Right atrium auricular region (tissue), 2 donors: ENCODE measurements at places on chromosomes 1 and 21. TPM values are rescaled to one million over a fixed set of nuclear protein-coding genes. Genes with fewer than 3 reads are reported as not detected.

Gene NOS1AP
- total RNA-seq = 2.2 TPM

Gene KCNJ15
- 1.3 TPM for total RNA-seq

Gene SPOCD1
- total RNA-seq = 0.43 TPM

DNA sequence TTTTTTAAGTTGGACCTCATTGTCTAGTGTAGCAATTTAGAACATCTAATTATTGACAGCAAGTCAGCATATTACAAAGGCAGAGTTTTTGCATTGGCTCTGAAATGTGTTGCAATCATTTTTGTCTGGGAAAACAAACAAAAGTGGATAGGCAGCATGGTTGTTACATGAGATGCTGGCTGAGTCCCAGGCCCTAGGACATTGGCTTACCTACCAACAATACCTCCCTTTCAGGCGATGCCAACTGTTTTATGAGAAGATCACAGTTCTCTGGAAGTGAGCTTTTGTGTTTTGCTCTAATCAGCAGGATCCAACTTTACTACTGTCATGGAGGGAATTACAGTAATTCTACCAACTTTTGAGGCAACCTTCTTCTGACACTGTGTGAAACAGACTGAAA, 71.5 kb upstream of the CXADR start:
- H3K27me3 ChIP-seq = no peaks in the 10 kb centered on the region
- no peak overlapping the region for H3K27ac ChIP-seq
- no peak overlapping the region for H3K4me3 ChIP-seq
- H3K4me1 ChIP-seq = no peaks in the 10 kb centered on the region
- no peak for DNase-seq

DNA sequence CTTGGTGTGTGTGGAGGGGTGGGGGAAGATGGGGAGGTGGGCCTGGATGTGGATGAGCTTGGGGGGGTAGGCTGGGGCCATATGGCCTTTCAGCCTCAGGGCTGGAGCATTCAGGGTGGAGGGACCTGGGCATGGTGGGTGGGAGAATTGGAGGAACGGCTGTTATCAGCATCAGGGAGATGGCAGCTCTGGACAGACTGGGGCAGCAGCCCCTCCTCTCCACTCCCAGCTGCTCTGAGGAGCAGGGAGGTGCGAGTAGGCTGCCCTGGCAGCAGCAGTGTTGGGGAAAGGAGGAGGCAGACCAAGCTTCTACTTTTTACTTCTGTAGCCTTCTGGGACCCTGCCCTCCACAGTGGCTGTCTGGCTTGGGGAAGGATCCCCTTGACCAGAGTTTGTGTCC, 10.2 kb downstream of the PPFIA4 start:
- no peak overlapping the region for H3K4me3 ChIP-seq
- H3K27me3 ChIP-seq = no peaks in the 10 kb centered on the region
- no peaks in the 10 kb centered on the region for H3K36me3 ChIP-seq
- peak overlapping the region; percentile 91 for H3K27ac ChIP-seq
- no peaks in the 10 kb centered on the region for H3K4me1 ChIP-seq
- DNase-seq = peak; percentile 36

Gene HSF2BP
- 0.67 TPM for total RNA-seq

GRCh38 chr1:21045351-21045750, 131.3 kb downstream of the EIF4G3 start:
- H3K27ac ChIP-seq = no peak overlapping the region
- no peaks in the 10 kb centered on the region for H3K27me3 ChIP-seq
- H3K36me3 ChIP-seq = no peaks in the 10 kb centered on the region
- peaks cover 10% of the 10 kb centered on the region for H3K4me1 ChIP-seq
- H3K4me3 ChIP-seq = no peak overlapping the region

- no peak overlapping the region for H3K4me3 ChIP-seq
- H3K27ac ChIP-seq = no peak overlapping the region
- H3K4me1 ChIP-seq = no peaks in the 10 kb centered on the region
- no peaks in the 10 kb centered on the region for H3K36me3 ChIP-seq
- no peaks in the 10 kb centered on the region for H3K27me3 ChIP-seq
- peak; percentile 21 for DNase-seq
These were observed 97.4 kb upstream of the GCLM start for GRCh38 chr1:94006604-94007003.

GRCh38 chr1:4322881-4323280, 331.5 kb upstream of the AJAP1 start:
- H3K36me3 ChIP-seq = no peaks in the 10 kb centered on the region
- DNase-seq = no peak
- no peaks in the 10 kb centered on the region for H3K27me3 ChIP-seq
- no peak overlapping the region for H3K27ac ChIP-seq
- no peak overlapping the region for H3K4me3 ChIP-seq
- H3K4me1 ChIP-seq = no peaks in the 10 kb centered on the region

DNA sequence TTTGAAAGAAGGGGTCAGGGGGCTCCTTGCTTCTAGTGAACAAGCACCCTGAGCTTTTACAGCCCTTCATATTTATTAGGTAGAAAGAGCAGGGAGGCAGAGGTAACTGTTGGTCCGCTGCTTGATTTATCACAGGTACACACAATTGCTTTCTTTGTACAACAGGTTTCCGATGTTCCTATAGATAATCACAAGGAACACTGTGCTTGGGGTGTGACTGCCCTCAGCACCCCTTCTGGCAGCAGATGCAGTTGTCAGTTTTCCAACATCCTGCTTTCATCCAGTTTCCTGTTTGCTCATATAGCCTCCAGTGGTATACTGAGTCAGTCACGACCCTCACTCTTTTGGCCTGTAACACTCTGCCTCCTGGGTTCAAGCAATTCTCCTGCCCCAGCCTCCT, 40.6 kb downstream of the SCP2 start:
- H3K27ac ChIP-seq = no peak overlapping the region
- no peak for DNase-seq
- H3K36me3 ChIP-seq = peaks cover 16% of the 10 kb centered on the region
- H3K4me3 ChIP-seq = no peak overlapping the region
- H3K4me1 ChIP-seq = no peaks in the 10 kb centered on the region

GRCh38 chr1:26705788-26706311, 10.0 kb downstream of the ARID1A start:
- peak overlapping the region; percentile 50 for H3K27ac ChIP-seq
- no peak overlapping the region for H3K4me3 ChIP-seq
- DNase-seq = no peak
- no peaks in the 10 kb centered on the region for H3K4me1 ChIP-seq
- H3K36me3 ChIP-seq = peaks cover 11% of the 10 kb centered on the region

DNA sequence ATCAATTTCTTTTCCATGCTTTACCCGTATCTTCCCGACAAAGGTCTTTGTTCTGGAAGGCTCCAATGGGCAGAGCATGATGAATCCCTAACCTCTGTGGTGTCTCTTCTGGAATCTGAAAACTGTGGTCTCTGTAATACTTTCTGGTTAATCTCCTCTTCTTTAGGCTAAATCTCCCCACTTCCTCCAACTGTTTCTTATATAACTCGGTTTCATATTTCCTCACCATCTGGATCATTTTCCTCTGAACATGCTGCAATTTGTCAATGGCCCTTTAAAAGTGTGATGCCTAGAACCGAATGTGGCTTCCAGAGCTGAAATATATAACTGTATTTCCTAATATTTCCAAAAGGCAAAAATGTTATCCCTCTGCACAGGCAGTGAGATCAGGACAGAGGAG, 66.1 kb downstream of the ALG14 start:
- H3K4me3 ChIP-seq = no peak overlapping the region
- H3K4me1 ChIP-seq = peaks cover 12% of the 10 kb centered on the region
- H3K36me3 ChIP-seq = no peaks in the 10 kb centered on the region

DNA sequence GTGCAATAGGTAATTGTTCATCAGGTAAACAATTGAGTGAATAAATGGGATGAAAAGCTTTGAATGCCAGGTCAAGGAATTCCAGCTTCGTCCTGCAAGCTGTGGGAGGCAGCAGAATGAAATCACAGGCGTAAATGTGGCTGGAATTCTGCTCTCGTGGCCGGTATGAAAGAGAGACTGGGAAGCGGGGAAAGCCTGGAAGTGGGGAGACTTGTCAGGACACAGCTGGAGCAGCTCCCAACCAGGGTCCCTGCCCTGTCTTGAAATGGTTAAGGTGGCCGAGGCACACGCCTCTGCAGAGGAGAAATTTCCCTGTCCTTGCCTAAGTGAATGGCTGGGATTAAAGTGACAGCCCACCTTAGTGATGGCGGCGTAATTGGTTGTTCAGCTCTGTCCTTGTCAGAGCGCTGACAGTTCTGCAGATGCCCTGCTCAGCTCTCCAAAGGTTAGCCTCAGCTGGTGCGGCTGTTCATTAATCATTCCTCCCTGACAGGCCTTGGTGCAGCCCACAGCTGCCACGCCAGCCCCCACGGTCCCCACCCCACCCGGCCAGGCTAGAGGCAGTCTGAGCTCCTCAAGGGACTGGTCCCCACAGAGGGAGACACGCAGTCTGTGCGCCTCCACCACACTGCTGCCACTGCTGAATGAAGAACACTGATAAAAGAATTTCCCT, 398.3 kb upstream of the POU3F1 start:
- no peaks in the 10 kb centered on the region for H3K27me3 ChIP-seq
- DNase-seq = no peak
- H3K27ac ChIP-seq = no peak overlapping the region
- no peaks in the 10 kb centered on the region for H3K36me3 ChIP-seq
- H3K4me3 ChIP-seq = no peak overlapping the region

DNA sequence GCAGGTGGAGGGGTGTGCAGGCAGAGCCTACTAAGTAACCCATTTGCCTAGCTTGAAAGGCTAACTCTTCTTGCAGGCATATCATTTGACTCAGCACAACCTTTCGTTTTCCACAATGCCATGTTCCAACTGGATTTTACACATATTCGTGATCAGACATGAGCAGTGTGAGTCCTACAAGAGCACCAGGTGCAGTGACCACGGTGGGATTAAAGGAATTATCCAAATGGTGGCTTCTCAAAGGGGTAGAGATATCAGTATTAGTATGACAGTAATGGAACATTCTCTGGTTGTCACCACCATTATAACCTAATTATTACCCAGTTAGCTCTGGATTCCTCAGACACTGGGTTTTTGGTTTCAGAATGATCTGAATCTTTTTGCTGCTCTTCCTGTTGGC, 323.5 kb downstream of the LMO4 start:
- H3K4me3 ChIP-seq = no peak overlapping the region
- no peaks in the 10 kb centered on the region for H3K27me3 ChIP-seq
- no peak for DNase-seq
- no peaks in the 10 kb centered on the region for H3K36me3 ChIP-seq

DNA sequence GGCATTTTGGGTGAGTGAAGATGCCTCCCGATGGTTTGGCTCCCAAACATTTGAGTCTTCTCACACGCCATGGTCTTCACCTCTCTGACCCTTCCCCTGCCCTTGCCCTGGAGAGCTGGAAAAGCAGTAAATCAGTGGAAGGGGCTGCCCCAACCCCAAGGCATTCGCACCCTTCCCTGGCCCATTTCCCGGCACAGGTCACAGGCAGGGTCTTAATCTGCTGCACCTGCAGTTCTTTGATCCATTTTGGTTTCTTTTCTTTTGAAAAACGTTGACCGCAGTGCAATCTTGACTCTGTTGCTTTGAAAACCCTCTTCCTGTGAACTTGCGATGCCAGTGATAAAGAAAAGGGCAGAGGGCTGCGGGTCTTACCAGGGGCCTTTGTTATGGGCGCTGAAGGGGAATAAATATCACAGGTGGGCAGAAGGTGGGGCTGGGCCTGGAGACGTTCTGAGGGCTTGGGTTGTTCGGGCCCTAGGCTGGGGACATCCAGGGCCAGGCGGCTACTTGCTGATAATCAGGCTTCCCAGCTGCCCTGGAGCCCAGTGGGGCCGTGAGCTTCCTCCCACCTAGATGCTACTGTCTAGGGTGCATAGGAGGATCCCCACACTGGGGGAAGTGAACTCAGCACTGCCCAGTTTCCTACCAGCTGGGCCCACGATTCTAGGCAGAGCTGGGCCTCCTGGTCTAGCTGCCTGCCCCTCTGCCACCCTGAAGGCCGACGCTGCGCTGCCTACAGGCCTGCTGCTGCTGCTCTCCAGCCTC, 38.6 kb upstream of the EPS8L3 start:
- no peak for DNase-seq
- H3K27me3 ChIP-seq = no peaks in the 10 kb centered on the region
- H3K4me1 ChIP-seq = no peaks in the 10 kb centered on the region
- peak overlapping the region; percentile 22 for H3K27ac ChIP-seq
- H3K4me3 ChIP-seq = no peak overlapping the region
